Stimulated activated CD4-positive, alpha-beta T cell treated with anti-CD3 and anti-CD28 coated beads, Interleukin-1b, Interleukin-23, amount 100 ng/mL, for 48 hours (primary cell): ENCODE measurements at places on chromosomes 1 and 21.

DNA sequence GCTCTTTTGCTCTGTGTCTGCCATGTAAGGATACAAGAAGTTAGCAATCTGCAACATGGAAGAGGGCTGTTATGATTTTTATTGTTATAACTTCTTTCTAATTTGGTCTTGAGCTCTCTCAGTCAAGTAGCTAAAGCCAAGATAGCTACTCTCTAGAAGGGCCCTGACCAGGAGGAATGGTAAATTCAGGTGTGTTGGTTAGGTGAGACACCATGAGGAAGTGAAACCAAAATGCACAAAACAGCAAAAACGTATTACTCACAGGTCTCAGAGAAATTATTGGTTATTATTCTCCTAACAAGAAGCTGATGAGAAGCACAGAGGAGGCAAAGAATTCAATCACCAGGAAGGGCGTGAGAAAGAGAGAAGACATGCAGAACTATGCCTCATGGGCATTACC, 51.8 kb upstream of the INSL5 start:
- no peak for DNase-seq

GRCh38 chr1:110636149-110636935, 30.2 kb upstream of the KCNA2 start:
- DNase-seq = peak; percentile 31

DNA sequence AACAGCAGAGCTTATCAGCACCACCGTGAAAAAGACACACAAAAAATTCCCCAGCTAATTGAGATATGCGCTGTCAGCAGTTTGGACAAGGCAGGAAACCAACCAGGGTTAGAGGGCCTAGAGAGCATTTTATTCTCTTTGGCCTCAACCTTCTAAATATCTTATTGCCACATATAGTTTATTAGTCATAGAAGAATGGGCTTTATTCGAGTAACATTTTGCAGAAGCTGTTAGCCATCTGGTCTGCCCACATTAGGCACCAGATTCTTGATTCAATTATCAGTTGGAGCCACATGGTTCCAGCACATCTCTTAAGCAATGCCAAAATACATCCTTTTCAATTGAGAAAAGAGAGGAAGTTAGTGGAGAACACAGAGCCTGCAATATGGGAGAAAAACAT, 109.9 kb upstream of the CXADR start:
- DNase-seq = no peak

- no peak for DNase-seq
These were observed 8.9 kb downstream of the ACTRT2 start for GRCh38 chr1:3029991-3030662.

GRCh38 chr1:27600498-27601175, 3.3 kb downstream of the AHDC1 start:
- no peak for DNase-seq

DNA sequence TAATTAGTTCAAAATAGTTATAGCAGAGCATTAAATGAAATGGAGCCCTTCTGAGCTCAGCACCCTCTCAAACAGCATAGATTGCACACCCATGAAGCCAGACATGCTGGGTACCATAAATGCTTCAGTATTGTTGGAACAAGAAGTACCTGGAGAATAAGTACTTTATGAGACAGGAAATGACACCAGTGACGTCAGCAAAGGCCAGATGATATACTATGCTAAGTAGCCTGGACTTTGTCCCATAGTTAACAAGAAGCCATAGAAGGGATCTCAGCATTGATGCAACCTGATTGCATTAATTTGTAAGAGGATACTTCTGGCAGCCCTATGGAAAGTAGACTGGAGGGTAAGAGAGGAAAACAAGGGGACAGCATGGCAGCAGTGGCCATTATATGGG, 16.3 kb upstream of the GADD45A start:
- no peak for DNase-seq

DNA sequence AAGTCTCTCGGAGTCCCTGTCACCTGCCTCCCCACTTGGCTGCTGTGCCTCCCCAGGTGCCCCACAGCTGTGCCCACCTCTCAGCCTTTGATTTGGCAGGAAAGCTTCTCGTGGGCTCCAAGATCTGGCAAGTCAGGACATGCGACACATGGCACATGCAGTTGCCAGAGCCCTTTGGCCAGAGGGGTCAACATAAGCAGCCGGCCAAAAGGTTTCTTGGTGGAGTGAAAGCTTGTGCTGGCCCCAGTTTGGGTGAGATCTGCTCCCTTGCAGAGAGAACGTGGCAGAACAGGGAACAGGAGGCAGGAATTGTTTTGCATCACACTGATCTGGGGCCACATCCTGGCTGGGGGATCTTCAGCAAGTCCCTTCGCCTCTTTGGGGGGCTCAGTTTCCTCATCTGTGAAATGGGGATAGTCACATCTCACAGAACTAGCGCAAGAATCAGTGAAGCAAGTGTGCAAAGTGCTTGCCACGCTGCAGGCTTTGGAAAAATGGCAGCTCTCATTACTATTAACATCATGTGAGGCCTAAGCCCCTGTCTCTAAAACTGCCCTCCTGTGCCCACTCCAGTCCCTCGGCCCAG, 232.6 kb downstream of the TRABD2B start:
- no peak for DNase-seq

DNA sequence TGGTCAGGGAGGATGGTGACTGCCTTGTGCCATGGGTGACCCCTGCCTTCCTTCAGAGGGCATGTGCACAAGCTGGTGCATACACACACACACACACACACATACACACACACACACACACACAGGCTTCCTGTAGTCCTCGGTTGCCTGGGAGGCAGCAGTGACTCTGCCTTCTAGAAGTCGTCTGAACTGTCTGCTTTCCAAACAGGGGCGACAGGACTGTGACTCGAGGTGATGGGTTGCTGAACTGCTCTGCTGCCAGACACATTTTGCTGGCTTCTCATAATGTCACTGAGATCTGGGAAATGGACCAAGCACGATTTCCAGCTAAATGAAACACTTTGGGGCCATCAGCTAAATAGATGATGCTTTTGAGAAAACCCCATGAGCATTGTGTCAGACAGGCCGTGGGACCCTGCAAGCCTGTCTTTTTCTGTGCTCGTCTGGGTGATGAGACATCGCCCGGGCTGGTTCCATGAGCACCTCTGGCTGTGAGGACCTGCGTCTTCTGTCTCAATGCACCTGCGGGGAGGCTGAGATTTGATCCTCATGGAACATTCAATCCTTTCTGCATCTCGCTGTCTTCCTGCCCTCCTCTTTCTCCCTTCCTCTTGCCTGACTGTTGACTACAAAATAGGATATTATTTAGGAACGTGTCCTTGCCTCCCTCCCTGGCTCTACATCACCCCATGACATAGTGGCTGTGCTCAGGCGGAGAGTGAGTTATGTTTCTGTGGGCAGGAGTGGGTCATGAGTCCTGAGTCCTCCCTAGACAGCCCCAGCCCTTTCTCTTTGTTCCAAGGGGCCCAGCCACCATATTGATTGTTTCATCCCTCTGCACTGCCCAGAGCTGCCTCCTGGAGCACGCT, 436.8 kb downstream of the CAMTA1 start:
- DNase-seq = no peak

DNA sequence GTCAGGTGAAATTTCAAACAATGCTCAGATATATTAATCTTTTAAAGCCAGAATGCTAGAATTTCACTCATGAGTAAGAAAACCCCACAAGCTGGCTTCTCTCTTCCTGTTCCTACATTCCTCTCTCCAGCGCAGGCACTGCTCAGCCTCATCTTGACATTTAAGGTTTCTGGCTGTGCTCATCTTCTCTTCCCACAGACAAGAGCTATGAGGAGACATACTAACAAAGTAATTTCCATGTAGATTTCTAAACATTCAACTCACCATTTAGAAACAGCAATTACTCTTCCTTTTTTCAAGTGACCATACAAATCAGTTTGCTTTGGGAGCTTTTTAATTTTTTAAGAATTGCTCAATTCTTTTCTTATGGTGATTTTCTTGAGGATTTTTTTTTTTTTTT, 7.8 kb upstream of the LRRC8D start:
- no peak for DNase-seq

DNA sequence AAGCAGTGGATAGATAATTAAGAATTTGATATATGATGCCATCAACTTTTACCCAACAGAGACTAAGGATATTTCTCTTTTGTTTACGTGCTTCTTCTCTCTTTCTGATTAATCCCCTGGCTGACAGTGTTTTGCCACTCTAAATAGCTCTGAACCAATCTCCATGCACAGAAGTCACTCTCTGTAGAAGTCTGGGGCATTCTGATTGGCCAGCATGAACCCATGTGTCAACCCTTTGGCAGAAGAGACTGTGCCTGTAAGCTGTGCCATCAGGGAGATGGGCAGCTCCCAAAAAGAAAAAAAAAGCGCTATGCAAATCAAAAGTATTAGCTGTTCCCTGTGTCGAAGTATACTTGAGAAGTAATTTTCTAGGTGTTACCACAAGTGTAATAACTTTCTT, 34.1 kb upstream of the NRIP1 start:
- no peak for DNase-seq
